ENCODE measurements at places on chromosomes 7 and 10. TPM values are rescaled to one million over a fixed set of nuclear protein-coding genes. Genes with fewer than 3 reads are reported as not detected.

LAMB4 gene
- 0.29 TPM for total RNA-seq

VIPR2 gene
- total RNA-seq, result not detected

TMEM213 gene
- total RNA-seq, result not detected

LDB3 gene
- under 0.01 TPM for total RNA-seq

RAMP3 gene
- total RNA-seq, result not detected

OPALIN gene
- not detected for total RNA-seq

POLR2J2 gene
- total RNA-seq, result 7.7 TPM

GPR146 gene
- total RNA-seq, result 0.14 TPM

DGKI gene
- 10.0 TPM for total RNA-seq

CSGALNACT2 gene
- 33.0 TPM for total RNA-seq

PLCE1 gene
- total RNA-seq, result 0.29 TPM

CUEDC2 gene
- total RNA-seq, result 51.2 TPM

GOLGA7B gene
- not detected for total RNA-seq

PALD1 gene
- total RNA-seq, result under 0.01 TPM

DDC gene
- not detected for total RNA-seq
